Right renal cortex interstitium (tissue), 3 donors: ENCODE measurements at places on chromosomes 7 and 10.

DNA sequence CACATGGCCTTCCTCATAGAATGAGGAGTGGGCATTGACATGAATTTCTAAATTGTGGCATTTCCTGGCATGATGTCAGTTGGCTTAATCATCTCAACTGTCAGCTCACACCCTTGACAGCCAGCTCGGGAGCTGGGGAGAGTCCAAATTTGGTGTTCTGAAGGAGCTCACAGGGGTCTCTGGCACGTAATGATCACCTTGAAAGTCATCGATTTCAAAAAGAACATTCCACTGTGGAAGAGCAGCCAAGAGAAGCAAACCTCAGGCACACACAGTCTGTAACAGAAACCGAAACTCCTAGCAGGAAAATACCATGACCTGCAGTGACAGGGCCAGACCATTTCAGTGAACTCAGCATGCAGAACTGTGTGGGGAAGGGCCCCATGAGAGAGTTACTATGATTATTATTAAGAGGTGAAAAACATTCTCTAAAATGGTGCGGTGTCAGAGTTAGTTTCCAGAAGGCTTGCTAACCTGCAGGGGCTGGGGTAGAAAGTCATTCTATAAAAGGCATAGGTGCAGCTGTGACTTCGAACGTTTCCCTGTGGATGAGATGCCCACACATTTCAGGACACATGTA lies 26.4 kb upstream of the KLF6 start:
- DNase-seq = no peak

- no peak for DNase-seq
These were observed 149.2 kb downstream of the CCSER2 start for GRCh38 chr10:84477398-84478128.

GRCh38 chr7:13069841-13070240 lies 382.4 kb downstream of the ARL4A start:
- no peak for DNase-seq

DNA sequence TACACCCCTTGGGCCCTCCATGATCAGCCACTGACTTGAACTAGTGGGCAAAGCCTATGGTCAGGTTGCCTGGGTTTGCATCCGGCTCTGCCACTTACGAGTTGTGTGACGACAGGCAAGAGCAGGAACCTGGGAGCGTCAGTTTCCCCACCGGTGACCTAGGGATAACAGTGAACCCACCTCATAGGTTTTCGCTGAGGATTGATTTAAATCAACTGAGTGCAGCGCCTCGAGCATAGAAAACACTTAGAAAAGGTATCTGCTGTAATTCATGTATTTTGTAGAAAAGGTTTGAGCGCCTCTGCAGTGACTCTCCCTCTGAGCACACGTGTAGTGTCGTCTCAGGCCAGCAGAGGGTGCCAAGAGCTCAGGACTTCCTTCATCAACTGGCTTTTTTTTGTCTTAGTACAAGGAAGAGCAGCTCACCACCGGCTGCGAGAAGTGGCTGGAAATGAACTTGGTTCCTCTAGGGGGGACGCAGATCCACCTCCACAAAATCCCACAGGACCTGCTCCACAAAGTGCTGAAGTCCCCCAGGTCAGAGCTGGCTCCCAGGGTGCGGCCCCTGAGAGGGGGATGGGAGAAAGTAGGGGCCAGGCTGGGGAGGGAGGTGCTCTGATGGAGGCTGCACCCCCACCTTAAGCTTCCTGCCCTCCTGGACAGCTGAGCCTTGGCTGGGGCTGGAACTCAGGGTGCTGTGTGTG lies 27.7 kb downstream of the BTBD16 start:
- no peak for DNase-seq

DNA sequence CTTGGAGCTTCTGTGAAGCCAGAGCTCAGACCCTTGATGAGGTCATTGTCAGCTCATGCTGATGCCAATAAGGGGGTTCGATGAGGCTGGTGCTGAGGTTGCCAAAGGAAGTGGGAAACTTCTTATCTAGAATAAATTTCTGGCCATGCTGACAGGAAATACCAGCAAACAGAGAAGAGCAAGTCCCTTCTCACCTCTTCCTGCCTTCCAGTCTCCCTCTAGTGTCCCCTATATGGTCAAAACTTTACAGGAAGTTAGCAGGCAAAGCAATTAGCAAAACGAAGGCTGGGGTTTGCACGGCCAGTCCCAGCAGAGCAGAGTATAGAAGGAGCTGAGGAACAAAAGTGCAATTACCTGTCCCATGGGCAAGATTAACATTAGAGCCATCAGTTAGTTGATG lies 15.1 kb upstream of the NEUROG3 start:
- DNase-seq = no peak

- DNase-seq = no peak
These were observed 28.2 kb upstream of the ADCYAP1R1 start for GRCh38 chr7:31023877-31024276.

DNA sequence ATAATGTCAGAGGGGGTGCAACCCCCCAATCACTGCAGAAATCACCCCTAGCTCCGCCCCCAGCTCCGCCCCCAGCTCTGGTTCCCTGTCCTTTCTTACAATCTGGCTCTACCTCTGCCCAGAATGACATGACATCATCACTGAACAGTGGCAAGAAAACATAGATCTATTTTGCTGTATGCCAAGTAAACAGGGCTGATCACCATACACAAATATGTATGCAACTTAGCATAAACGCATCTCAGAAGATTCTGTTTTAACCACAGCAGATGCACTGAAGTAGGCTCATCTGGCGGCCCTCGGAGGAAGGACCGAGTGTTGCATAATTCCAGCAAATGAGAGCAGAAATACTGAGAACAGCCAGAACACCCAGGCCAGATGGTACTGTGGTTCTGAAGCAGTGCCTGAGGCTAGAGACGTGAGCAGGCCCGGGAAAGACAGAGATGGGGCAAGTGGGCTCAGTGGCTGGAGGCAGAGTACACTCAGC lies 293.3 kb upstream of the KLF14 start:
- no peak for DNase-seq

DNA sequence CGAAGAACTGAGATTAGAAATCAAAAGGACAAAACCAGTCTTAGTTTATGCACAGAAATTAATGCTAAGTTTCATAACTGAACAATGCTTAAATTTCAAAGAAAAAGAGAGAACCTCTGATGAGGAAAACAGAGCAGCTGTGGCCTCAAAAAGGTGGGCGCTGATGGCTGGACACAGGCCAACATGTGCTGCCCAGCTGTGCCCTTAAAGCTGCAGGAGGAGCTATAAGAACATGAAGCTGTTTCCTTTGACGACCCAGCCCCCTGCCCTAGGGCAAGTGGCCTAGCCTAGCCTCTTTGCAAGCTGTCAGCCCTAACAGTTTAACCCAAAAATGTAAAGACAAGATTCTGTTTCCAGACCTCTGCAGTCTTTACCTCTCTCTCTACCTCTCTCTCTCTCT lies 107.7 kb downstream of the GRID1 start:
- no peak for DNase-seq

- no peak for DNase-seq
These were observed 48.2 kb downstream of the GSDME start for GRCh38 chr7:24709051-24709450.

DNA sequence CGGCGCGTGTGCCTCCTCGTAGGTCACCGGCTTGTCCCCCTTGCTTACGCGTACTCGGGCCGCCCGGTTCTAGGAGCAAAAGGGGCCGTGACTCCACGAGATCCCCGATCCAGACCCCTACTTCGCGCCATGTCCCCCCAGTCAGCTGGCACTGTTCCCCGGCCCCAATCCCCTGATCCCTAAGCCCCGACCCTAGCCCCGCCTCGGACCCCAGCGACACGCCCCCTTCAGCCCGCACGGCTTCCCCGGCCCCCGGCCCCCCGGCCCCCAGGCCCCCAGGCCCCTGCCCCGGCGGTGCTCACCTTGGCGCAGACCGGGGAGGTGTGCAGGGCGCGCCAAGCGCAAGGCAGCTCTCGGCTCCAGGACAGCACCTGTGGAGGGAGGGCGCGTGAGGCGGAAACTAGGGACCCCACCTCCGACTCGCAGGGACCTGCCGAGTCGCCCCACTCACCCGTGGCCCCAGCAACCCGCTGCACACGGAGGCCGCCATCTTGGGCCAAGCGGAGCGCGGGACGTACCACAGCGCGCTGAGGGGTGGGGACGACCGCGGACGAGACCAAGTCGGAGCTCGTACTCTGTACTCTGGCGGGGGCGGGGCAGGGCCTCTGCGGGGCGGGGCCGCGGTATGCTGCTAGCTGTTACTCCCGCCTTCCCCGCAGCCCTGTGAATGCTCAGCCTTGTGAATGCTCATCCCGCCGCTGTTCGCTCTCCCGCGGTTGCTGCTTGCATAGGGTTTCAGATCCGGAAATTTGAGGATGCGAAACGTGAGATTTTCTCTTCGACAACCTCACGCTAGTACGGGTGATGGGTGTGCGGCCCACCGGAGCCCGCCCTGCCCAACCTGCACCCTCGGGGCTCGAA lies at the start of gene MRPS24:
MRPS24 (minus strand) TSS at position 512 of the 861 bp plus-strand sequence; CDS start at position 490, 22 bp downstream.
- DNase-seq = peak; percentile 92

- DNase-seq = no peak
These were observed 145.5 kb upstream of the CELF2 start for GRCh38 chr10:10872035-10872673.

DNA sequence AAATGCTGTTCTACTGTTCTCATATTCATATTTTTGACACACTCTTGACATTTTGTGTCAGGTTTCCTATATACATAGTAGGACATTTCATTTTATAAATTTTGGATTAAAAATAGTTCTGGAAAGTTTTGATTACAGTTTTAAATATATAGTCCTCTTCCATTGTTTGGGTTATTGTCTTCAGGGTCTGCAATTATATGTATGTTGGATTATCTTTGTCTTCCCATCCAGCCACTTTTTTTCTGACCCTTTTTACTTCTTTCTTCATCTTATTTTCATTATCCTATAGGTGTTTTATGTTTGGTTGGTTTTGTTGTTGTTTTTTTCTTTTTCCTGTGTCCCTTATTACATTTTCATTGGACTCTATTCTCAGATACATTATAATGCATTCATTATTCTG lies 71.1 kb upstream of the CCDC6 start:
- DNase-seq = no peak

GRCh38 chr7:458511-459245 lies 61.0 kb downstream of the PDGFA start:
- DNase-seq = no peak

- DNase-seq = no peak
These were observed 376.9 kb downstream of the CALN1 start for GRCh38 chr7:72035266-72035665.

DNA sequence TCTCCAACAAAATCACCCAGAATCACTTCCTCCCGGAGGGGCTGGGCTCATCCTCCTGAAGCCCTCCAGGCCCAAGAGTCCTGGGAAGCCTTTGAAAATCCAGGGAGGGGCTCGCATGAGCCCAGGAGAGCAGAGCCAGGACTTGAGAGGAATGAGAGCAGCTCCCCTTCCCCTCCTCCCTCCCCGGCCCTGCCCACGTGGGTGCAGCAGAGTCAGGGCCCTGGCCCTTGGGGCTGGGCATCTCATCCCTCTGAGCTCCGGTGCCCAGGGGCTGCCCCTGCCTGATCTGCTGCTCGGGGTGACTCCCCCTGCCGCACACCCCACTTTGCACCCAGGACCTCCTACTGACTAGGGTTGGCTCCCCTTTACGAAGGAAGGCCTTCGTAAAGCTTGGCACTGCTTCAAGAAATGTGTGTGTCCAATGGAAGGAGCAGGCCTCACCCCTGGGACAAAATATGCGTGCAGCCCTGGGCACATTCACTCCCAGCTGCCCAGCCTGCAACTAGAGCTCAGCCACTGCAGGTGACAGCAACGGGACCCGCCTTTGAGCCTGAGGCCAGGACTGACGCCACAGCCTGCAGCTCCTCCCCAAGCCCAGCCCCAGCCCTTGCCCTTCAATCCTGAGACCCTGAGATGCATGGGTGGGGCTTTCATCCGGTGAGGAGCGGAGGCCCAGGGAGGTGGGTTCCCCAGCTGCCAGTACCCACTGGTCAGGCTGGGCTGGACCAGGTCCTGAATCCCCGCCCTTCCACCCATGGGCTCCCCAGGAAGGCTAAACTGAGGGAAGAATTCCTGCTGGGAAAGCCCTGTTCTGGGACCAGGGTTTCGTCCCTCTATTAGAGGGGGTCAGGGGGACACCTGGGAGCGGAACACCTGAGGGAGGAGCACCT lies 21.8 kb downstream of the PWWP2B start:
- DNase-seq = no peak

- DNase-seq = no peak
These were observed 151.5 kb upstream of the AOAH start for GRCh38 chr7:36875794-36876193.

DNA sequence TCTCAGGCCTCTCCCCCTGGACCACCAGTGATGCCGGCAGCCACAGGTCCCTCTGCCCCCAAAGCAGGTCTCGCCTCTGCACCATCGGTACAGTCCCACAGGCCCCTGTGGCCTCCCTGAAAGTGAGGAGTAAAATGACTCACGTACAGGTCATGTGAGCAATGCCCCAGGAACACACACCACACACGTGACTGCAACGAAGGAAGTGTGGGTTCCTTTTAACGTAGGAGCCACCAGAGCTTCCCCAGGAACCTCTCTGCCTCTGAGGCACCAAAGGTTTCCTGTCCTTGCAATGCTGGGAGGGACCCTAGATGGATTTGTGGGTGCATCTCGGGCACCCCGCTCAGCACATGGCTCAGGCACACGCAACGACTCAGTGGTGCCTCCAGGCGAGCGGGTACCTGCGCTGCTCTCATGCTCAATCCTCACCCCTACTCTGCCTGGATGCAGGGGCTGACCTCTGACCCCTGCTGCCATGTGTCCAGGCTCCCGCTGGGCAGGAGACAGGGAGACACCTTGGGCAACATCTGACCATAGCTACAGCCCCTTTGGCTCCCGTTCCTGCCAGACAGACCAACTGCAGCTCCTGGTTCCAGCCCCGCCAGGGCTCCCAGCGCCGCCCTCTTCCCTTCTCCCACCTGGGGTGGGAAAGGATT lies 120.7 kb downstream of the PRKAG2 start:
- no peak for DNase-seq
